ENCODE measurements at places on chromosomes 16 and 17.

DNA sequence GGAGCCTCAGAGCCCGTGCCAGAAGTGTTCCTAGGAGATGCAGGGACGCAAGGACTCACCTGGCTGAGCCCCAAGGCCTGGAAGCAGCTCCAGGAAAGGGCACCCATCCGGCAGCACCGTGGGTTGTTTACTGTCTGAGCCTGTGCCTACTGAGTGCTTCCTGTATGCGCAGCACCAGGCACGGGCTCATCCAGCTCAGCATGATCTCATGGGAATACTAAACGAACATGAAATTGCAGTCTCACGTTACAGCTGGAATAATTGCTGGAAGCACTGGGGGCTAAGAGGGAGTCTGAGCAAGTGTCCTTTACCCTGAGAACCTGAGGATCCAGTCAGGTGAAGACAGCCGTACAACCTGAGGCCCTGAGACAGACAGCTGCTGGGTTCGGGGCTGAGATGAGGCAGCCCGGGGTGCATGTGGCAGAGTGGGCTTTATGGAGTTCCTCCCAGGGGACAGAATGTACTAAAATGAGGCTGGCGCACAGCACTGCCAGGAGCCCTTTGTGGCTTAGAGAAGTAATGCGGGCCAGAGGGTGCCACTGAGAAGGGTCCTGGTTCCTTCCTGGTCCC, 5.4 kb downstream of the CTRL start:
- no peak for DNase-seq

GRCh38 chr16:4648917-4649316, 24.3 kb downstream of the MGRN1 start:
- DNase-seq, result no peak

DNA sequence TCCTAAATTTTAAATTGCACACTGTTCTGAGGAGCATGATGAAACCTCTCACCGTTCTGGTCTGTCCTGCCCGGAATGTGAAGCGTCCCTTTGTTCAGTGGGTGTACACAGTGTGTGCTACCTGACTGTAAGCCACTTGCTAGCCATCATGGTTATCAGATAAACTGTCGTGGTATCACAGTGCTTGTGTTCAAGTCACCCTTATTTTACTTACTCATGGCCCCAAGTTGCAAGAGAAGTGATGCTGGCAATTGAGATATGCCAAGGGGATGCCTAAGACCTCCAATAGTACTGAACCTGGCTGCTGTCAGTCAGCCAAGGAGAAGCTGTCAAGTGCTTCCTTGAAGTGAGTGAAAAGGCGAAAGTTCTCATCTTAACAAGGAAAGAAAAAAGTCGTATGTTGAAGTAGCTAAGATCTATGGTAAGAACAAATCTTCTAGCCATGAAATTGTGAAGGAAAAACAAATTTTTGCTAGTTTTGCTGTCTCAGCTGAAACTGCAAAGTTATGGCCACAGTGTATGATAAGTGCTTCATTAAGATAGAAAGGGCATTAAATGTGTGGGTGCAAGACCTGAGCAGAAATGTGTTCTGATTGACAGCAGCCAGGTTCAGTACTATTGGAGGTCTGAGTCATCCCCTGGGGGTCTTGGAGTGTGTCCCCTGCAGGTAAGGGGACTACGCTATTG, 5.8 kb downstream of the PIK3R6 start:
- no peak for DNase-seq

DNA sequence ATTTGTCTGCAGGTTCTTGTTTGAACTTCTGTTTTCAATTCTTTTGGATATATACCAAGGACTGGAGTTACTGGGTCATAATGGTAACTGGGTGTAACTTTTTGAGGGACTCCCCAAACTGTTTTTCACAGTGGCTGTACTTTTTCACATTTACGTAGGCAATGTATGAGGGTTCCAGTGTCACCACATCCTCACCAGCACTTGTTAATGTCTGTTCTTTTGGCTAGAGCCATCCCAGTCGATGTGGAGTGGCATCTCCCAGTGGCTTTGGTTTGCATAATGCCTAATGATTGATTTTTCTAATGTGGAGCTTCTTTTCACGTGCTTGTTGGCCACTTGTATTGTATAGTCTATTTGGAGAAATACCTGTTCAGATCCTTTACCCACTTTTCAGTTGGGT, 59.3 kb downstream of the SPECC1 start:
- DNase-seq, result no peak

DNA sequence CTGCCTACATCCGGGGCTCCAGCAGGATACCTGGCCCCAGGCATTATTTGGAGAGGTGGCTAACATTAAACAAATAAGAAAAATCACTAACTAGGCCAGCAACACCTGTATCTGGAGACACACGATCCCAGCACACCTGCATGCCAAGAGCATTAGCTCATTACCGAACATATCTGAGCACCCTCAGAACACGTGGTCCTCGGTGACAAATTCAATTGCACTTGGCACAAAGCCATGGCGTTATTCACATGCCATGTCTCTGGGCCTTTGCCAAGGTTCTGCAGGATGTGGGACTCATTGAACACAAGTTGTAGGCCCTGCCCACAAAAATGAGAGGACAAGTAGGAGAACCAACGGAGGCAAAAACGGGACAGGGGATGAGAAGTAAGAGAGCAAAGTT, 552.3 kb downstream of the TOX3 start:
- no peak for DNase-seq

DNA sequence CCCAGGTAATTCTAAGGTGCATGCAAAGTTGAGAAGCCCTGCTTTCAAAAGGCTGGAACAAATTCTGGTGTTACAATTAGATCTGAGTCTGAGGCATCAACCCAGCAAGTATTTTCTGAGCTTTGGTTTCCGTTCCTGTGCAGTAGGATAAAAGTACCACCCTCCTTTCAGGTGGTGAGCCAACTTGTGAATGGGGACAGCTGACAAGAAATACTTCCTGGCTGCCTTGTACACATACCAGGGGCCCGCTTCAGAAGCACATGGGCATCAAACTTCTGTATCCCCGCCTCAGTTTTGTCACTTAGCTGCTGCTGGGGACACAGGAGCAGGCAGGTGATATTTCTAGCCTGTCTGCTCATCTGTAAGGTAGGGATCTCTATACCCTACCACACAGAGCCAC, 252.2 kb downstream of the CPPED1 start:
- no peak for DNase-seq

GRCh38 chr17:35936063-35936462, 5.5 kb upstream of the RDM1 start:
- DNase-seq, result no peak

- no peak for DNase-seq
Measured at GRCh38 chr17:79075446-79075750, 774 bp downstream of the ENGASE start.

GRCh38 chr16:12862327-12862726, 39.1 kb upstream of the SHISA9 start:
- DNase-seq, result no peak

DNA sequence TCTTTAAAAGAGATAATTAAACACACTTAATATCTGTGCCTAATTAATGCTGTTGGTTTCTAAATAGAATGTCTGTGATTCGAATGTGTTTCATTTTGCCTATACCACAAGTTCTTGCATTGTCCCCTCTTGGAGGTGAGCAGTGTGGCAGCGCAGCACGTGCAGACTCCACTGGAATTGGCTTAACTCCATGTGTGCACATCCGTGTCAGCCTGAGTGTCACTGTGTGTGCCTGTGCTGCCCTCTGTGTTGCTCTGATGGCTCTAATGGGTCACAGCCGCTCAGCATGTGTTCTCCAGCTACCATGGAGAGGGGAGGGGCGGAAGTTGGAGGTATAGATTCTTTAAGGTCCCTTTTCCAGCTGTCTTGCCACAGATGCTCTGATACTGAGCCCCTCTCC, 226.6 kb downstream of the SPECC1 start:
- DNase-seq, result no peak

GRCh38 chr17:72238157-72238673, 117.4 kb downstream of the SOX9 start:
- no peak for DNase-seq

DNA sequence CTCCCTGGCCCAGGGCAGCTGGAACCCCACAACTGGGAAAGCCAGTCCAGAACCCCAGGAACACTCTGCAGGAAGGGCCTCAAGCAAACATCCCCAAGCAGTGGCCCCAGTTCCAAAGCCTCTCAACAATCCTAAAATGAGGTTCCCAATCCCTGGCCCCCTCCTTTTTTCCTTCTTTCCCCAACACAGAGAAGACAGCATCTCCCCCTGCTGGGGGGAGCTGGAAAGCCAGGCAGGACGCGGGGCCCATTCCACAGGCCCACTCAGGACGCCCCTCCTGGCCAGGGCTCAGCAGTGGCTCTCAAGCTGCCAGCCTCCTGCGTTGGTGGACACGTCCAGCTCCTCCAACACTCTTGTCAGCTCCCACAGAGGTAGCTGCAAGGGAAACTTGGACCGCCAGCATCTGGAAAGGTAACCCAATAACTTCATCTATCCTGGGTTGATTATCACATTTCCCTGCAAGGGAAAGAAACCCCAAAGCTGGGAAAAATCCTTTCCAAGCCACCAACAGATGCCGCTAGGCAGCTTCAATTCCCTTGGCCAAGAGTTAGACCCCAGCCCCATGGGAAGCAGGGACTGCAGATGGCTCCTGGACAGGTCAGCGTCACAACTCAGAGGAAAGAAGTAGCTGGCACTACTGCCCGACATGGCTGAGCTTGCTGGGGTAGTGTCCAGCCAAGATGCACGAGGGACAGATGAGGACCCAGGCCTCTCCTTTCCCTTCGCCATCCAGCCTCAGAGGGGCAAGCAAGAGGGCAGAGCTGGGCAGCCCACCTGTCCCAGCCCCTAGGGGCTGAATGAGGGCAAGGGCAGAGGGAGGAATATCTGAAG, 7.6 kb downstream of the HDAC5 start:
- DNase-seq, result no peak

DNA sequence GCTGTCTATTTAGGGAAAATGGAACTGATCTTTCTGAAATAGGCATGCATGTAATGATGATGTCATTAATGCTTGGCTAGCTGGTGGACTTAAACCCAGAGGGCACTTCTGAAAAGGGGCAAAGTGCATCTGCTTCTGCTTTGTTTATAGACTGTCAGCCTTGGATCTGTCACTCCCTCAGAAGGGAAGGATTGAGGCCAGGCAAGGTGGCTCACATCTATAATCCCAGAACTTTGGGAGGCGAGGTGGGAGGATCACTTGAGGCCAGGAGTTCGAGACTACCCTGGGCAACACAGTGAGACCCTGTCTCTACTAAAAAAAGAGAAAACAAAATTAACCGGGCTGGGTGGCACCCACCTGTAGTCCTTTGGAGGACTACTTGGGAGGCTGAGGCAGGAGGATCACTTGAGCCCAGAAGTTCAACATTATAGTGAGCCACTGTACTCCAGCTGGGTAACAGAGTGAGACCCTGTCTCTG, 185.5 kb downstream of the WWOX start:
- DNase-seq, result no peak

DNA sequence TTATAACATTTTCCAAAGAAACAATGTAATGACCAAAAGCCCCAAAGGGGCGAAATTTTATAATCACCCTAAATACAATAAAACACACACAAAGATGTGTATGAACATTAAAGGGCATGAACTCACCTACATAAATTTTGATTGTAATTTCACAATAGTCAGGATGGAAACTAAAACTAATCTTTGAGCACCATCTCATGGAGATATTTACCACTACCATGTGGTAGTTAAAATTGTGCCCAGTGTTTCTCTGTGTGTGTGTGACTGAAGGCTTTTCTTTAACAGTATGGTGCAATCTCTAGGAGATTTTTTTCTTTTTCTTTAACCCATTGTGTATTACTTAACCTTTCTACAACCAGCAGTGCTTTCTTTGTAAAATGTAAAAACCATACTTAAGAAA, 19.7 kb upstream of the MEIOC start:
- DNase-seq, result no peak

GRCh38 chr16:4212934-4213296, 29.0 kb downstream of the SRL start:
- no peak for DNase-seq

DNA sequence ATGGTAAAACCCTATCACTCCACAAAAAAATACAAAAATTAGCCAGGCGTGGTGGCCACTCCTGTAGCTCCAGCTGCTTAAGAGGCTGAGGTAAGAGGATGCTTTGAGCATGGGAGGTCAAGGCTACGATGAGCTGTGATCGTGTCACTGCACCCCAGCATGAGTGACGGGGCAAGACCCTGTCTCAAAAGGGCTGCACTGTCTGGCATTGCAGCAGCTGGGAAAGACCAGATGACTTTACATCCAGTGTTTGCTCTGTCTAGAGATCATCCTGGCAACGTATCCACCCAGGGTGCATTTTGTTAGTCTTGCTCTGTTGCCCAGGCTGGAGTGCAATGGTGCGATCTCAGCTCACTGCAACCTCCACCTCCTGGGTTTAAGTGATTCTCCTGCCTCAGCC, 52.0 kb downstream of the MRM3 start:
- DNase-seq, result no peak

- no peak for DNase-seq
Measured at GRCh38 chr16:69526831-69527655, 38.7 kb upstream of the NFAT5 start.

DNA sequence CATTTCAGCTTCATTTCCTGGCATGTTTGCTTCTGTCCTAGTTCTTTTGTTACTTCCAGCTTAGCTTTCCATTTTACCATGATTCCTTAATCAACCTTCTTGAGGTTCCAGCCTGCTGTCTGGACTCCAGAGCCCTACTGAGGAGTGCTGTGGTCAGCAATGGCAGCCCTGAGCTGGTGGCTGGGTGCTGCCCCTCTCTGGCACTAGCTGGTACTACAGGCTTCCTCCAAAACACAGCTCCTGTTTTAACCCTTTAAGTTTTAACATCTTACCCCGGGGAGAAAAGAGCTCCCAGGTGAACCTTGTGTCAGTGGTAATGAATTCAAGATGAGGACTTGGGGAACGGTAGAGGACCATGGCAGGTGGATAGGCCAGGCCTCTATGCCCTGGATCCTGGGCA, 395.5 kb downstream of the TMEM114 start:
- no peak for DNase-seq
